Aorta (tissue), 5 donors: ENCODE measurements at places on chromosomes 1 and 21. TPM values are rescaled to one million over a fixed set of nuclear protein-coding genes. Genes with fewer than 3 reads are reported as not detected.

ADORA1 gene
- 0.71 TPM for total RNA-seq

GPATCH4 gene
- total RNA-seq: 15.6 TPM

CFH gene
- 297 TPM for total RNA-seq

FAM20B gene
- 75.5 TPM for total RNA-seq

ITGB2 gene
- 110 TPM for total RNA-seq

SPRR2B gene
- not detected for total RNA-seq

POMGNT1 gene
- 52.8 TPM for total RNA-seq

DMBX1 gene
- not detected for total RNA-seq

- DNase-seq: peak; percentile 38
- H3K36me3 ChIP-seq: no peaks in the 10 kb centered on the region
- no peaks in the 10 kb centered on the region for H3K4me1 ChIP-seq
- no peak overlapping the region for H3K4me3 ChIP-seq
Measured at GRCh38 chr1:2981981-2982614, 39.2 kb upstream of the ACTRT2 start.

DNA sequence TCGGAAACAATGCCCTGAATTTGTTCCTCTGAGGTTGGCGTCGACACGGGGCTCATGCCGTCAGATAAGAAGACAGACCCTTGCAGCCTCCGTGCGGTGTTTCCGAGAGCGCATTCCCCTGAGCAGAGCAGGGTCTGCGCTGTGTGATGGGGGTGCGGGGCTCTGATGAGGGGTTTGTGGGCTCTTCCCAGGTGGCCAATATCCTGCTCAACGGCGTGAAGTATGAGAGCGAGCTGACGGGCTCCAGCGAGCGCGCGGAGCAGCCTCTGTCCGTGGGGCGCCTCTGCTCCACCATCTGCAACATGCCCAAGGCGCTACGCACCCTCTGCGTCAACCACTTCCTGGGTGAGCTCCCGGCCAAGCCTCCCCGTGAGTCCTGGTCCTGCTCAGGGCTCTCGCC lies 17.3 kb downstream of the SLC45A1 start:
- no peaks in the 10 kb centered on the region for H3K4me1 ChIP-seq
- DNase-seq: no peak
- no peaks in the 10 kb centered on the region for H3K27me3 ChIP-seq
- no peak overlapping the region for H3K4me3 ChIP-seq
- H3K27ac ChIP-seq: no peak overlapping the region

GRCh38 chr1:66143651-66144050 lies 351.0 kb downstream of the PDE4B start:
- H3K36me3 ChIP-seq: no peaks in the 10 kb centered on the region
- no peaks in the 10 kb centered on the region for H3K27me3 ChIP-seq
- no peak overlapping the region for H3K4me3 ChIP-seq
- H3K4me1 ChIP-seq: no peaks in the 10 kb centered on the region

DNA sequence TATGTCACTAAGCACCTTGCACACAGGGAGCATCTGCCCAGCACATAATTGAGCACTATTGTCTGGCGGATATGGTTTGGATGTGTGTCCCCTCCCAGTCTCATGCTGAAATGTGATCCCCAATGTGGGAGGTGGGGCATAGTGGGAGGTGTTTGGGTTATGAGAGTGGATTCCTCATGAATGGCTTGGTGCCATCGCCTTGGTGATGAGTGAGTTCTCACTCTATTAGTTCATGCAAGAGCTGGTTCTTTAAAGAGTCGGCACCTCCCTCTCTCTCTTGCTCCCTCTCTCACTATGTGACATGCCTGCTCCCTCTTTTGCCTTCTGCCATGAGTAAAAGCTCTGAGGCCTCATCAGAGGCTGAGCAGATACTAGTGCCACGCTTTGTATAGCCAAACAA lies 9.5 kb downstream of the CTSK start:
- no peak overlapping the region for H3K4me3 ChIP-seq
- no peaks in the 10 kb centered on the region for H3K27me3 ChIP-seq

DNA sequence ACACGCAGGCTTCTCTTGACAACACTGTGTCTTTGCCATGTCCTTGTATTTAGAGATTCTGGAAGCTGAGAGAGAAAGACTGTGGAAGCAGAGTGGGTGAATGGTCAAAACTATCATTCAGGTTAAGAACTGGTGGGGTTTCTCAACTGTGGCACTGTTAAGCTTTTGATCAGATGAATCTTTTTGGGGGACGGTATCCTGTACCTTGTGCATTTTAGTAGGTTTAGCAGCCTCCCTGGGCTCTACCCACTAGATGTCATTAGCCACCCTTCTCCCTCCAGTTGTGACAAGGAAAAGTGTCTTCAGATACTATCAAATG lies 39.4 kb downstream of the ATP1A1 start:
- no peaks in the 10 kb centered on the region for H3K4me1 ChIP-seq
- H3K36me3 ChIP-seq: peaks cover 3% of the 10 kb centered on the region
- H3K27ac ChIP-seq: no peak overlapping the region
- no peak for DNase-seq

DNA sequence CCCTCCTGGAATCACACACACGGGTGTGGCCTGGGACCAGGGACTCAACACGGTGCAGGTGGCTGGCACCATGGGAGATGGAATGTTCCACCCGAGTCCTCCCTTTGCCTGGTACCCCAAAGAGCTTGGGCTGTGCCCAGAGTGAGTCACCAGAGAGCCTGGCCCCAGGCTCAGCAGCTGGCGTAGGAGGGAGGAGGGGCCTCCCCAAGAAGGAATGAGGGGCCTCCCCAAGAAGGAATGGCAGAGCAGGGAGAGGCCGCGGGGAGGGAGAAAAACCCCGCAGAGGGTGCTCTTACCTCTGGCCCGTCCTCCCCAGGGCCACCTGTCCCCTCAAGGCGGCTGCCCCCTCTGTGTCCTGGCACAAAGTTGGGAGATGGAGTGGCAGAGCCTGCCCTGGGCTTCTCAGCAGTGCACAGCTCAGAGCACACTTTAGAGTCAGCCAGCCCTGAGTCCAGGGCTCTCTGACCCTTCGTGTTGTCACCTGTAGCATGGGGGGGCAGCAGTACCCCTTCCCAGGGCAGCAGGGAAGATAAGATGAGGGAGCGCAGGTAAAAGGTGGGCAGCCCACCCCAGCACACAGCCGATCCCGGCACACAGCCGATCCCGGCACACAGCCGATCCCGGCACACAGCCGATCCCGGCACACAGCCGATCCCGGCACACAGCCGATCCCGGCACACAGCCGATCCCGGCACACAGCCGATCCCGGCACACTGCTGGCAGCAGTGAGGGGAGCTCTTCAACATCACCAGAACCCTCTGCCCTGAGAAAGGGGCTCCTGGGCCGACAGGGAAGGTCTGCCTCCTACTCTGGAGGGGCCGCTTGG lies 20.2 kb upstream of the KCNAB2 start:
- no peak for DNase-seq
- no peaks in the 10 kb centered on the region for H3K36me3 ChIP-seq

DNA sequence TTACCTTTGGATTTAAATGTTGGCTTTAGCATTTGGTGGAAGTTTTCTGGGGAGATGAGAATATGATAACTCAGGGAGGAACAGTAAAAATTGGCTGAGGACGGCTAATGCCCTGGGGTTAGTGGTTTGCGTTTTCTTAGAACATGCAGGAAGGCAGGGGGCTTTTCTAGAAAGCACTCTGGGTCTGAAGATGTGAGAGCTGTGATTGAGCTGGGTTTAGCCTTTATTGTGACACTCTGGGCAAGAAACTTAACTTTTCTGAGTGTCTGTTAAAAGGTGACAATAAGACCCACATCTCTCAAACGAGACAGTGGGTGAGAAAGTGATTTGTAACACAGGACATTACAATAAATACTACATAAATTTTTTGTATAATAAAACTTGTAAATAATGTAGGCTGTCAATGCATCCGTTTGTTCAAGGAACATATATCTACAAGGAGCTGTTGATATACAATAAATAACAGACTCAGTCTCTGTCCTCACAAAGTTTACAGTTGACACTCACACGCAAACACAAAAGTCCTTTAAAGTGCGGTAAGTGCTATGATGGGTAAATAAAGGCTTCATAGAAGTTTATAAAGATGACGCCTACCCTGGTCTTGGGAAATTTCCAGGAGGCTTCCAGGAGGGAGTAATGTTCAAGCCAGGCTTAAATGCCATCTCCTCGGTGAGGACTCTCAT lies 49.5 kb upstream of the MRPS6 start:
- DNase-seq: no peak
- no peaks in the 10 kb centered on the region for H3K36me3 ChIP-seq
- no peaks in the 10 kb centered on the region for H3K27me3 ChIP-seq
- H3K4me3 ChIP-seq: no peak overlapping the region
- H3K27ac ChIP-seq: no peak overlapping the region

DNA sequence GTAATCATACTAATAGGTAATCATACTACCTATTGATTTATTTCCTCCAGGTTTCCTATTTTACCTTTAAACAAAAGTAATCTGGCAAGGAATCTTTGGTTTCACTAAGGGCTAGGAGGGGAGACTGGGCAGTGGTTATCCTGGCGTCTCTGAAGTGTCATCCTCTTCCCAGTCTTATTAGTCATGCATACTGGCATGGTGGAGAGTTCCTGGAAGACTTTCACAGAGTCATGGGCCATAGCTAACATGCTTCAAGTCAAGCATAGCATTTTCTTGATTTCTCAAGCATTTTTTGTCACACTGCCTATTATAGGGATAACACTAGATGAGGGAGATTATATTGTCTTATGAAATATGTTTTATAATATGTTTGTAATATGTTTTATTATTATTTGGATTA lies 64.0 kb upstream of the ASB17 start:
- H3K4me3 ChIP-seq: no peak overlapping the region
- H3K4me1 ChIP-seq: no peaks in the 10 kb centered on the region
- H3K36me3 ChIP-seq: no peaks in the 10 kb centered on the region
- DNase-seq: no peak
- H3K27me3 ChIP-seq: no peaks in the 10 kb centered on the region

GRCh38 chr1:17924578-17924977 lies 169.4 kb downstream of the ACTL8 start:
- no peak for DNase-seq
- H3K4me1 ChIP-seq: no peaks in the 10 kb centered on the region
- H3K27ac ChIP-seq: no peak overlapping the region
- no peak overlapping the region for H3K4me3 ChIP-seq
- H3K36me3 ChIP-seq: no peaks in the 10 kb centered on the region
- no peaks in the 10 kb centered on the region for H3K27me3 ChIP-seq

- H3K4me1 ChIP-seq: peaks cover 3% of the 10 kb centered on the region
- peak overlapping the region; percentile 54 for H3K4me3 ChIP-seq
- no peaks in the 10 kb centered on the region for H3K27me3 ChIP-seq
- no peak overlapping the region for H3K27ac ChIP-seq
- no peaks in the 10 kb centered on the region for H3K36me3 ChIP-seq
Measured at GRCh38 chr1:170075186-170075585, 691 bp upstream of the KIFAP3 start.

- H3K4me3 ChIP-seq: no peak overlapping the region
- H3K36me3 ChIP-seq: peaks cover 6% of the 10 kb centered on the region
- H3K4me1 ChIP-seq: no peaks in the 10 kb centered on the region
- no peak for DNase-seq
- no peak overlapping the region for H3K27ac ChIP-seq
Measured at GRCh38 chr1:37865348-37866120, 6.1 kb upstream of the MTF1 start.

GRCh38 chr1:117231748-117232373 lies 21.1 kb upstream of the VTCN1 start:
- H3K27me3 ChIP-seq: no peaks in the 10 kb centered on the region
- no peaks in the 10 kb centered on the region for H3K36me3 ChIP-seq
- no peak overlapping the region for H3K4me3 ChIP-seq
- peaks cover 14% of the 10 kb centered on the region for H3K4me1 ChIP-seq

DNA sequence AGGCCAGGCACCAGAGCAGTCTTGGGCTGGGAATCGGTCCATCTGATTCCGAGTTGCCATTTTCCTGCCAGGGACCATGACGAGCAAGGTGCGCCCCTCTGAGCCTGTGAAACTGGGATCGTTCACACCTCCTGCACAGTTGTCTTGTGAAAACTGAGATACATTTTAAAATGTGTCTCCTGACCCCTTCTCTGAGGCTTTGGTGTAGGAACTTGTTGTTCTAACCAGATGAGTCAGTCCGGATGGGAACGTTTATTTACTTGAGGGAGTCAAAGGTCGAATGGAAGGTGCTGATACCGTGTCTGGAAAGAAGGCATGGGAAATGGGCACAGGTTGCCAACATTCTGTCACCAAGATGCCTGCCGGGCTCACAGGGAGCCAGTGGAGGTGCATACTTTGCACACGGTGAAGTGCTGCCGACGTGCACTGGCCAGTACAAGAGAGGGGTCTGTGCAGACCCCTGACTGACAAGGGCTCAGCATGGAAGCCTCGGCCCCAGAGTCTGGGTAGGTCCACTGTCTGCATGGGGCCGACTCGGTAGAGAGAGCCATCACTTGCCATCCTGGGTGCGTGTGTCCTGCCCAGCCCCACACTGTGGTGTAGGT lies 7.4 kb upstream of the KCNN3 start:
- no peak overlapping the region for H3K4me3 ChIP-seq
- DNase-seq: peak; percentile 19

DNA sequence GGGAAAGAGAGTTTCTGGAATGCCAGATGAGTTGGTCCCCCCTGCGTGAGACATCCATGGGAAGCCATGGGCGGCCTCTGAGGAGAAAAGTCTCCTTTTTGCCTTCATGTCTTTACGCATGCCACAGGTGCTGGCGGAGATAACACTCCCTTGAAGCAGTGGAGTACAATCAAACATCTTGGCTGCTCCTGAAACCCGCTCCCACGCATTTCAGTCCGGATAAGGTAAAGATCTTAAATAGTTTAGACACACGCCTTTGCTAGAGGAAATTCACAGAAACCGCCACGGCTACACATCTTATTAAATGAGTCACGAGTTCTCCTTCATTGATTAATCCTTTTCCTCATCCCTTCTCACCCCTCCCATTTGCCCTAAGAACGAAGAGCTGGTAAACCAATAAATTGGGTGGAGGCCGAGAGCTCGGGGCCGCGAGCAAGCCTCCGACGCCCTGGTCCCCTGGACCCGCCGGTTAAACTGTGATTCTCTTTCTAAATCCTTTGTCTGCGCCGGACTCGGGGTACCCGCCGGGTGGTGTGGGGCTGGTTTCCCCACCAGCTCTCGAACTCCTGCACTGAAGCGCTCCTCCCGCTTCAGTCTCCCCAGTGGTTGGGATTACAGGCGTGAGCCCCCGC lies 6.6 kb upstream of the ZNF669 start:
- H3K36me3 ChIP-seq: no peaks in the 10 kb centered on the region
- H3K4me1 ChIP-seq: no peaks in the 10 kb centered on the region
- H3K4me3 ChIP-seq: peak overlapping the region; percentile 78
- H3K27ac ChIP-seq: no peak overlapping the region
- no peak for DNase-seq
- no peaks in the 10 kb centered on the region for H3K27me3 ChIP-seq

DNA sequence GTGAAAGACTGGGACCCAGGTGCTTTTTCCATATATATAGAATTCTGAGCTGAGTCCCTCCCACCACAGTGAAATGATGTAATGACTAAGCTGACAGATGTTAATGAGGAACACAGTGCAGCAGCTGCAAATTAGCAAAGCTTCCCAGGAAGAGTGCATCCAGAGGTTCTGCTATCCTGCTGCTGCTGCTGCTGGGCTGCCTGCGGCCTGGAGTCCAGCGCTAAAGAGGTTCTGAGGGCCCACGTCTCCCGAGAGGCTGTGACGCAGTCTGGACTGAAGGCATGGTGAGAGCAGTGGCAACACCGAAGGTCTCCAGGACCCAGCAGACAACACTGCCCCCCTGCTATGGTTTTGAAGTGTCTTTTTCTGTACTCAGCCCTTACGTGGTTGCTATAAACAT lies 63.9 kb downstream of the URB2 start:
- no peaks in the 10 kb centered on the region for H3K36me3 ChIP-seq
- no peak for DNase-seq
- H3K27me3 ChIP-seq: no peaks in the 10 kb centered on the region
- peaks cover 1% of the 10 kb centered on the region for H3K4me1 ChIP-seq
- no peak overlapping the region for H3K27ac ChIP-seq
